ENCODE measurements at places on chromosomes 4 and X.

GRCh38 chrX:150936556-150936955 lies 38.1 kb upstream of the CD99L2 start:
- no peak for DNase-seq

DNA sequence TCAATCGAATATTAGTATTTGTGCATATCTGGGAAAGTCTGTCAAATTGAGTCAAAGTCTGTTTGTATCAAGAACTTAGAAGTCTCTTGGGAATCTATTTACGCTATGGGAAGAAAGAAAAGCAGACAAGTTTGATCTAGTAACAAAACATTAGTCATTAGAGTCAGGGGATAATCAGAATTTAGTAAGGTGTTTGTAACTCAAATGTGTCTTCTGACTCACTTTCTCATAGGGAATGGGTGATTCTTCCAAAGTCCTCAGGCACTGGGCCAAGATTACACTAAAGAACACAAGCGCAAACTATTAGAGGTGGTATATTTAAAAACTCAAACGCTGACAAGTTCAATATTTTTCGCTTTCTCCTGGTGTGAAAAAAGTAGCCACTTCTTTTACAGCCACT lies 926.5 kb downstream of the PDHA2 start:
- DNase-seq, result no peak

- no peak for DNase-seq
These were observed 67.6 kb downstream of the POLA1 start for GRCh38 chrX:24761306-24761705.

GRCh38 chrX:13179100-13179499 lies 134.7 kb upstream of the FAM9C start:
- no peak for DNase-seq

DNA sequence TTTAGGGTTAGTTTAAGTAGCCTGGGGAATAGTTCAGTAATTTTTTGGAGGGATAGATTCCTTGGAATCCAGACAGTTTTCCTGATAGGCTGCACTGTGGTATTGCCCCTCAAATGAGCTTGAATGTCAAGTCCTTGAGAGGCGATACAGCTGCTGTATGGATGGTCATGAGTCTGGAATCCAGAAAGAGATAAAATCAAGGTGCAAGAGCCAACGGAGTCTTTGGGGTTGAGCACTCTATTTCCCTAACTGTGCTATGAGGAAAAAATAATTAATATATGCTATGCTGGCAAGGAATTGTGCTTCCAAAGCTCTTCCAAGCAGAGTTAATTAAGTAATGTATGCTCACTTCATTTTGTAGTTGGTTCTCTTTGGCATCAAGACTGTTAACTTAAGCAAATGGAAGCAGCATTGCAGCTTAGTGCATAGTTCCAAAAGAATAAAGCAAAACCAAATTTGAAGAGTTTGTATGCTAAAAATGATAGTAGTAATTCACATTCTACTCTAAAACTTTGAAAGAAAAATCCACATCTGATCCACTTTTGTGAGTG lies 48.8 kb downstream of the LIMCH1 start:
- no peak for DNase-seq

GRCh38 chr4:185033072-185033471 lies 14.8 kb downstream of the HELT start:
- DNase-seq, result no peak

DNA sequence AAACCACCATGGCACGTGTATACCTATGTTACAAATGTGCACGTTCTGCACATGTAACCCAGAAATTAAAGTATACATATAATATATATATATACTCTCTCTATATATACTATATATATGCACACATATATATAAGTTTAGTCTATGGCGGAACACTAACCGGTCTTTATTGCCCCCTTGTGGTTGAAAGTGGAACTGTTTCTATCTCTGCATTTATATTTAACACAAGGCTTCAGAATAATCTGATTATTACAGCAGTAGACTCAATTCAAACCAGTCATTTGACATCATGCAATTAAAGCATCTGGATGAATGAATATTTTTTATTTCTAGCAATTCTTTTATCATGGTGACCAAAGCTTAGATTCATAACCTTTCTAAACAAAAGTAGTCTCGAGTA lies 14.6 kb downstream of the RAB9B start:
- DNase-seq, result no peak

GRCh38 chrX:5337160-5337559 lies 891.5 kb downstream of the NLGN4X start:
- no peak for DNase-seq

DNA sequence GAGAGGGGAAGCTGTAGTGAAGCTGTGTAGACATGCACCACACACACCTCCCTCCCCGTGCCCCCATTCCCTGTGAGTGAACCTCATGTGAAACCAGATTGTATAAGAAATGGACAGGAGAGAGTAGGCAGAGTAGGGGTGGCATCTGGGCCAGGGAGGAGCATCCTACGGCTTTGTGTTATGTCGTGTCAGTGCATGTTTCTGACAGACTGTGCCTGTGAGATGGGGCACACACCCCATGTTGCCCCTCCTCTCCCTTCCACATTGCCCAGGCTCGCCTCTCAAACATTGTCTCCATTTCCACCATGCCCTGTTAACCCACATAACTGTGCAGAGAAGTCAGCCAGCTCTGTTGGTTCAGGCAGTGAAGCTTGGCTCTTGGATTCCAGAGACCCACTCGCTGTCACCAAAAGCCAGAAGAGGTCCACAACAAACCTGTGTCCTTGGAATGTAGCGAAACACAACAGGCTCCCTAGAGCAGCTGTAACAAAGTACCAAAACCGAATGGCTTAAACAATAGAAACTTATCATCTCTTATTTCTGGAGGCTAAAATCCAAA lies 56.1 kb downstream of the SLC9A6 start:
- no peak for DNase-seq

GRCh38 chrX:150940844-150941495 lies 42.2 kb upstream of the HMGB3 start:
- no peak for DNase-seq

Data from CD4-positive, alpha-beta T cell treated with Interleukin-4 for 1 hour (primary cell).